ENCODE measurements at places on chromosomes 6 and 20.

DNA sequence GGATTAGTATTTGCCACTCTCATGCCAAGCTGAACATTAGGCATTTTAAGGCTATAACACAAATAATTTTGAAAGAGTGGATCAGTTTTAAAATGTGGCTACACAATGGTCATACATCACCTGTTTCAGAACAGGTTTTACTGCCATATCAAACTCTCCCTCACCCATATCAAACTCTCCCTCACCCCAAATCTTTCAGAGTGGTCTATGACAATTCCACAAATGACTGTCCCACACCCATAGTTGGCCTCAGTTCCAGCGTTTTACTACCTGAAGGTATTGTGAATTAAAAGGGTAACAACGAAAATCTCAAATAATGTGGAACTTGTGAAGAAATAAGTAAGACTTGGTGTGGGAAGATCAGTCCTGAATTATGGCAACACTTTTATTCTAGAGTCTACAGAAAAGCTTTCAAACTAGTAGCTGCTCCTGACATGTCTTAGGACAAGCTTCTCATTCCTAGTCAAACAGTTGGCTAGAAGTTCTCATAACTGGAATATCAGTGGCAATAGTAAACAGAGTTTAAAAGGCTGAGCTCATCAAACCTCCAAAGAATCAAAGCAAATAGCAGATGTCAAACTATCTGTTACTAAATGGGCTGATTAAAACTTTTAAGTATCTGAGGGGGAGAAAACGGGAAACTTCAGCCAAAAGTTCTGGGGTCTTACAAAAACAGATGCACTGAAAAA, 52.4 kb downstream of the MAP3K7 start:
- no peak for DNase-seq

DNA sequence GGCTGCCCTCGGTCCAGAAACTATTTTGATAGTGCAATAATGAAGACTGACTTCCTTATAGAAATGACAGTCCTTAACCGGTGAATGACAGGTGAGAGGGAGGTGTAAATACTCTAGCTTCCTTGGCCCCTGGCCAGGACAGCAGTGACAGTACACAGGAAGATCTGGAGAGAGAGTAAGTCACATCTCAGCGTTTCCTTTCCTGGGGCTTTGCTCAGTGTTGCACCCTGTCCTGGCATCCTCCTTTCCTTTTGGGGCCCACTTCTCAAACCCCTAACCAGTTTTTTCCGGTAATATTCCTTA, 336.9 kb downstream of the CD83 start:
- no peak for DNase-seq

GRCh38 chr6:128412680-128413079, 107.7 kb downstream of the PTPRK start:
- no peak for DNase-seq

DNA sequence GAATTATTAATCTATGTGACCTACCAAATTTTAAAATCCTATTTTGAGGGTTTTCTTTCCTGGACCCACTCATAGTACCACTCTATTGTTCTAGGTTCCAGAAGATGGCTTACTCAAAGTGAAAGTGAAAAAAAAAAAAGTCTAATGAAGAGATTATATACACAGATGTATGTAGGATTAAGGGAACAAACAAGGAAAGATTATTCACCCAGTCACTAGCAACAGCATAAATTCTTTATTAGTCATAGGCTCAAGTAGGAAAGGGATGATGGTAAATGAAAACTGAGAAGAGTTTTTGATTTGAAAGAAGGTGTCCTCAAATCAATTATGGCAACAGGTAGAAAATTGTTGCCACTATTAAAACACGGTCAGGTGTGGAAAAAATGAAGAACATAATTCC, 923.7 kb downstream of the TBC1D32 start:
- DNase-seq: no peak

- DNase-seq: no peak
Observed at GRCh38 chr6:55576811-55577210, 2.2 kb downstream of the HMGCLL1 start.

DNA sequence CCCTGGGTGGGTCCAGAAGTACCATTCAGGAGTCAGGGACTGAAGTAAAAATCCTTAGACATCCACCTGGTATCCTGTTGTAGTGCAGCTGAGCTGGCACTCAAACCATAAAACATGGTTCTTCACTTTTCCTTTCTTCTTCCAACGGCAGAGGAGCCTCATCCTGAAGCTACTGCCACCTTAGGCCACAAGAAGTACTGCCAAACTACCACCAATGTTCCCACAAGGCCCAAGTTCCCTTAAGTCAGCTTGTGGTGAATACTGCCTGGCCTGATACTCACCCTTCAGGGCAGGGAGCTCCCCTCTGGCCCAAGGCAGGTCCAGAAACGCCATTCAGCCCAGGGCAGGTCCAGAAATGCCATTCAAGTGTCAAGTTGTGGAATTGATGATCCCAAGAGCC, 1053.4 kb upstream of the CITED2 start:
- no peak for DNase-seq

- no peak for DNase-seq
Observed at GRCh38 chr20:3728354-3728753, 4.1 kb upstream of the HSPA12B start.

GRCh38 chr20:55650657-55651360, 354.5 kb downstream of the CBLN4 start:
- no peak for DNase-seq

GRCh38 chr6:105452924-105453756, 50.3 kb upstream of the PREP start:
- DNase-seq: no peak

GRCh38 chr6:125797886-125798444, 7.2 kb downstream of the NCOA7 start:
- DNase-seq: no peak

DNA sequence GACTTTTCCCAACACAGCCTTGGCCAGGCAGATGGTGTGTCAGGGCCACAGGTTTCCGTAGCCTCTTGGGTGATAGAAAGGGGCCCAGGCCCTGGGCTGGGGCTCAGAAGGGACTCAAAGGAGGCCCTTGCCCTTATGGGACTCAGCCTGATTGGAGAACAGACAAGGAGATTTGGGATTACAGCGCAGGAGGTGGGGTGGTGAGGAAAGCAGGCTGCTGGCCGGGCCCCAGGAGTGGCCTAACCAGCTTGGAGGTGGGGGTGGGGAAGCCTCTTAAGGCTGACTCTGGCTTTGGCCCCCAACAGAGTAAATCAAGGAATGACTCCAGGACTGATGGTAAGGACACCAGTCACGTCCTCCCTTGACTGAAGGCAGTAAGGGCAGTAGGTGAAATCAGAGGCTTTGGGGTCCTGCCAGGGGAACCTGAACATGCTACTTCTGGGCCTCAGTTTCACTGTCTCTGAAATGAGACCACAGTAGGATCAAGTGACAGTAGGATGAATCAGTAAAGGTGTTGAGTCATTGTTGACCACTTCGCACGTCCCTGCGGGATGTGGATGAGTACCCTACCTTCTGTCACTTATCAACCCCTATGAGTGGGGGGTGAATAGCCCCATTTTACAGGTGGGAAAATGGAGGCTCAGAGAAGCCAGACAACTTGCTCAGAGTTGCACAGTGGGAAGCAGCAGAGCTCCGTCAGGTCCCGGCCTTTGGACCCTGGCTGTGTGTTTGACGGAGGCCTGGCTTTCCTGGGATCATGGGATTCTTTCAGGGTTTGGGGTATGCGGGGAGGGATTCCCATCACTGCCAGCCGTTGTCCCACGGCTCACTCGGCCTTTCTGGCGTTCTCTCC, 4.5 kb downstream of the SNAI1 start:
- DNase-seq: no peak

DNA sequence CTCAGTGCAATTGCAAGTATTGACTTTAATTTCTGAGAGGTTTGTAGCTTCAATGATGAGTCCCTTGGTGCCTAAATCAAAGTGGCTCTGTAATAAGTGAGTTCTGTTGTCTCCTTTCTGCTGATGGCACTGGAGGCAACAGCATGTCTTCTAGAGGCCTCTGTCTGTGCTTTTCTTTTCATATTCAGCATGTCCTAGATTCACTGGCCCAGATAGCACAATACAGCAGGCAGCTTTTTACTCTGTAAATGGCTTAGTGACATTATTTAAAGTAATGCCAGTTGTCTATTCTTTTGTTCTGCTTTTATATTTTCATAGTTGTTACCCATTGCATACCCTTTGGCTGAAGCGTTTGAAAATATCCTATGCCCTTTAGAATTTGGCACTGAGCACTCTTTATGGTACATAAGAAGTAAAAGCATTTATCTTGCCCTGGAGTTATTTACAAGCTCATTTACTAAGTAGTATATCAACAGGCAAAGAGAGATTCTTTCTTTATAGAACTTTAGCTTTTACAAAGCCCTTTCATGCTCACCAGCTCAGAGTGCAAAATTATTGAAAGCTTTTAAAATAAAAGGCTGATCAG, 271.5 kb upstream of the KCNQ5 start:
- no peak for DNase-seq

- no peak for DNase-seq
Observed at GRCh38 chr6:139903411-139904157, 529.1 kb upstream of the CITED2 start.

DNA sequence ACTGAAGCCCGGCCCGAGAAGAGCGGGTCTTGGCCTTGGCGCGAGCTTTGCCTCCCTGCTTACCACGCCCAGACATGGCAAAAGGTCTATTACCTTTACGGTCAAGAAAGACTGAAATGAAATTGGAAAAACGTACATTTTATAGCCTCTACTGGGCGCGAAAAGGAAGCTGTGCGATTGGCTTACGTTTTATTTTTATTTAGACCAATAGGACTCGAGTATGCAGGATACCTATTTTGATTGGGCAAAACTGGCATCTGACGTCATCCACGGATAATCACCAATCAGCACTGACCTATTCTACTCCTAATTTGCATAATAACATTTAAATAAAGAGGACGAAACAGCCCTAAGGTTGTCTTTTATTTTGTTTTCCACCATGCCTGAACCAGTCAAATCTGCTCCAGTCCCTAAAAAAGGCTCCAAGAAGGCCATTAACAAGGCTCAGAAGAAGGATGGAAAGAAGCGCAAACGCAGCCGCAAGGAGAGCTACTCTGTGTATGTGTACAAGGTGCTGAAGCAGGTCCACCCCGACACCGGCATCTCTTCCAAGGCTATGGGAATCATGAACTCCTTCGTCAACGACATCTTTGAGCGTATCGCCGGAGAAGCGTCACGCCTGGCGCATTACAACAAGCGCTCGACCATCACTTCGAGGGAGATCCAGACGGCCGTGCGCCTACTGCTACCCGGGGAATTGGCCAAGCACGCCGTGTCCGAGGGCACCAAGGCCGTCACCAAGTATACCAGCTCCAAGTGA, 97.4 kb downstream of the OR2B2 start:
- no peak for DNase-seq

- no peak for DNase-seq
Observed at GRCh38 chr20:61178551-61179071, 73.5 kb upstream of the CDH4 start.

- DNase-seq: no peak
Observed at GRCh38 chr20:61896058-61896961, 169.4 kb downstream of the TAF4 start.

GRCh38 chr6:30795549-30796293, 51.4 kb upstream of the IER3 start:
- DNase-seq: no peak

DNA sequence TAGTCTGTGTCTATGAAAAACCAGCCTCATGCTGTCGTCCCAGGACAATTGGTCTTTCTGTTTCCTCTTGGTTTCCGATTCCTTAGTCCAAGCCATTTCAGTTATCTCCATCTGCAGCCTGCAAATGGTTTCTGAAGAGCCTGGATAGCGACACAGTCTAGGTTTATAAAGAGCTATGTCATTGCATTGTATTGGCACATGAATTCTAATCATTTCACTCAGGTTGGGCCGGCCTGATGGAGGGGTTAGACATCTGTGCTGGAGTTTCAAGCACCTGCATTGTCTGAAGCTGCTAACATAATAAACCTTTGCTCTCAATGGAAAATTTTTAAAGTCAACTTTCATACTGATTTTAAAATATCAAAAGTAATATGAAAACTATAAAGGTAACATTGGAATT, 232.6 kb upstream of the MAP3K7 start:
- no peak for DNase-seq

DNA sequence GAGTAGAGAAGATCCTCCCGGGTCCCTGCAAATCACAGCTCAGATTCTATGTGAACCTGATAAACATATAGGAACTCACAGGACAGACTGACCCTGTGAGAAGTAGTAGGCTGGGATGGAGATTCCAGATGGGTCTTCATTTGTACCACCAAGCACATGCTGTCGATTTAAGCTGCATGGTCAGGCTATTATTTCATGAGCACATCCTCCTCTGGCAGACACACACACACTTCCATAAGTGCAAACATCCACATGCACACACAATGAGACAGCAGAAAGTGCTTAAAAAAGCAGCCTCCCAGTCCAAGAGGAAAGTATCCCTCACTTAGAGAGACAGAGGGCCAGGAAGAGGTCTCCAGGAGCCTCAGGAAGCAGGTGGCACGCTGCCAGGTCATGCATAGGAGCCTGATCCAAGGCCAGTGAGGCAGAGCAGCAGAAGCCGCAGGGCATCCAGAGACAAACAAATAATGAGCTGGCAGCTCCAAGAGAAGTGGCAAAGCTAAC, 131.8 kb downstream of the UNC5CL start:
- no peak for DNase-seq

DNA sequence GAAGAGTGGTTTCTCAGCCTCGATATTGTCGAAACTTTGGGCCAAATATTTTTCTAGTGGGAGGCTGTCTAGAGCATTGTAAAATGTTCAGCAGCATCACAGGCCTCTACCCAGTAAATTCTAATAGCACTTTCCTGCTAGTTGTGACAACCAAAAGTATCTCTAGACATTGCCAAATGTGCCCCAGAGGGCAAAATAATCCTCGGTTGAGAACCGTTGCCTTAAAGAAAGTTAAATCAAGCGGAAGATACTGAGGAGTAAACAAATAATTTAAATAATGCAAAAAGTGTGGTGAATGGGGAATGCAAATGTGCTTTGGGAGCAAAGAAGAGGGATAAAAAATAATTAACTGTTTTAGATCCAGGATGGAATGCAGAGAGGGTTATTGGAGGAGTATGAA, 106.4 kb upstream of the ASCC3 start:
- no peak for DNase-seq

- DNase-seq: no peak
Observed at GRCh38 chr6:15220062-15220461, 25.8 kb upstream of the JARID2 start.

DNA sequence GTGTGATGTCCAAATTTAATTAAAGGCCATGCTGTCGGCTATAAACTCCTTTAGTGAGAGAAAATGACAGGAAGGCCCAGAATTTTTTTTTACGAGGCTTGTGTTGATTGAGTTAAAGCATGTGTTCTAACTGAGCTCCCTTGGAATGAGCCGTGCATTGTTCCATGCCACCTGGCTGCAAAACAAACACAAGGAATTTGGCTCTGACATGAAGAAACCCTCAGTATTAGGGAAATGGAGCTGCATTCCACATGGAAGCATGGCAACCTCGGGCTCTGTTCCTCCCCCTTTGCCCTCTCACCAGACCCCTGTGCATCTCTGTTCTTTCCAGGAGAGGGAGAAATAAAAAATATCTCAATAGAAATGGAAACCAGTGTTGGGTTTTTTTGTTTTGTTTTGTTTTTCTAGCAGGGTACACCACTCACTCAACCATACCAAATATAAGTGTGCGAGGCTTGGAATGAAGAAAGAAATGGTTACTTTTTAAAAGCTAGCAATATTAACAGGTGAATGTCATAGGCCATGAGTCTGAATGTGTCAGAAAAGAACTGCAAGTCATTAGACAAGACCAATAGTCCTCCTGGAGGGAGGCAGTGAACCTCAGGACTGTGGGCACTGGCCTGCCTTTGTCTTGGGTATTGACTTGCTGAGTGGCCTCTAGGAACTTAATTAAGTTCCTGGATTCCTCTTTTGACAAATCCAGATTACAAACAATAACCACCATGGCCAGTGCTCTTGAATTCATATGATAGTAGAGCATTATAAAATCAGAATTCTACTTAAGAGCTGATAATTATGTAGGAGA, 935.1 kb downstream of the KIF16B start:
- no peak for DNase-seq

GRCh38 chr20:25083773-25084625, 2.1 kb upstream of the VSX1 start:
- DNase-seq: peak; percentile 15
